ENCODE measurements at places on chromosomes 1 and 21.

GRCh38 chr1:161069241-161069640 lies 450 bp downstream of the ARHGAP30 start:
- DNase-seq: no peak

GRCh38 chr1:115060501-115060900 lies 28.8 kb downstream of the TSPAN2 start:
- DNase-seq: no peak

GRCh38 chr1:244239261-244239770 lies 188.2 kb downstream of the ZBTB18 start:
- no peak for DNase-seq

GRCh38 chr21:44575307-44576024 lies 1.9 kb downstream of the KRTAP10-4 start:
- DNase-seq: no peak

GRCh38 chr1:207672522-207673130 lies 27.7 kb downstream of the CR1L start:
- DNase-seq: peak; percentile 68

GRCh38 chr1:28885472-28885877 lies 28.9 kb upstream of the EPB41 start:
- DNase-seq: no peak

- DNase-seq: peak; percentile 35
These were observed 66.9 kb downstream of the GNG12 start for GRCh38 chr1:67766141-67766978.

DNA sequence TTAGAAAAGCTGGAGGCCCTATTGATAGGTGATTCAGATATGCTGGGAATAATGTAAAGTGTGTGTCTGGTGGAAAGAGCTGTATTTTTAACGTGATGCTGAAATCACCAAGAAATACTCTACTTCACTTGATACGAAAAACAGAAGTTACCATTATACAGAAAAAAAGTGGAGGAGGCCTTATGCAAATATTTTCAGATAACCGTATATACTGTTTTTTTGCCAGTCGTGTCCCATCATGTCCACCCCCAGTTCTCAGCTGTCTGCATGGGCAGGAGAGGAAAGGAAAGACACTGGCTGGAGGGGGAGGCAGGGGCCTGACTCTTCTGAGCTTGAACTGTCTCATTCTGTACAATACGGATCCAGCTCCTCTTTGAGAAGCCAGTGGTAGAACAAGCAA lies 51.1 kb downstream of the KCNJ6 start:
- no peak for DNase-seq

Measured in NCI-H774 (cell line).